ENCODE measurements at places on chromosomes 4 and X.

- no peak for DNase-seq
Measured at GRCh38 chrX:39856472-39857121, 241.2 kb downstream of the BCOR start.

GRCh38 chr4:169184686-169185085, 86.1 kb downstream of the SH3RF1 start:
- DNase-seq: no peak

GRCh38 chr4:14151101-14151500, 523.6 kb upstream of the BOD1L1 start:
- DNase-seq: no peak

DNA sequence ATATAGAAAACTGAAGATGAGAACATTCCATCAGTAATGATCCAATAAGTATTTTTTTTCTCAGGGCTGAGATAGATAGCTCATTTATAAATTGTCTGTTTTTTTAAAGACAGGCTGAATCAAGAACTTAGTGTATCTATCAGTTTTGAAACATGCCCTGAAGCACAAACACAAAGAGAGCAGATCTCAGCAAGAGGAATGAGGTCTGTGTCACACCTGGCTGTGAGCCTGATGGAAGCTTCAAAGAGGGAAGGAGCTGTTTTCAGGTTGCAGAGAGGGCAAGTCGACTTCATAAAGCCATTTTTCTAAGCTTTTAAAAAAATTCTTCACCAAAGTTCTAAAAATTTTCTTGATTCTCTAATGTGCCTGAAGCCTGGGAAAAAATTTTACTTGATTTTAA, 434.9 kb downstream of the PDGFC start:
- DNase-seq: no peak

- no peak for DNase-seq
Measured at GRCh38 chr4:32735856-32736590, 2015.9 kb downstream of the PCDH7 start.

DNA sequence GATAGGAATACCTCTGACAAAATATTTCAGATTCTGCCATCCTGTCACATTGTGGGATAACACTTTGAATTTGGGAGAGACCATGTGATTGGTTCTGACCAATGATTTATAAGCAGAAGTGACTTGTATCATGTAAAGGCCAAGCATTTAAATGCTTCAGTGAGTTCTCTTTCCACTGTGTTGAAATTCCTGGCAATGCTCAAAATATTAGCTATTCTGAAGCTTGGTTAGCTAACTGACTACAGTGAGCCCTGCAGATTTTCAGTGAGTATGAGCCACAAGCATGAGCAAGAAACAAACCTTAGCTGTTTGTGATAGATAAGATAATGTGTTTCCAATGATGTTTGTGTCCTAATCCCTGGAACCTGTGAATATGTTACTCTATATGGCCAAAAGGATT, 562.8 kb upstream of the AADAT start:
- DNase-seq: no peak
